ENCODE measurements at places on chromosomes 4 and X.

DNA sequence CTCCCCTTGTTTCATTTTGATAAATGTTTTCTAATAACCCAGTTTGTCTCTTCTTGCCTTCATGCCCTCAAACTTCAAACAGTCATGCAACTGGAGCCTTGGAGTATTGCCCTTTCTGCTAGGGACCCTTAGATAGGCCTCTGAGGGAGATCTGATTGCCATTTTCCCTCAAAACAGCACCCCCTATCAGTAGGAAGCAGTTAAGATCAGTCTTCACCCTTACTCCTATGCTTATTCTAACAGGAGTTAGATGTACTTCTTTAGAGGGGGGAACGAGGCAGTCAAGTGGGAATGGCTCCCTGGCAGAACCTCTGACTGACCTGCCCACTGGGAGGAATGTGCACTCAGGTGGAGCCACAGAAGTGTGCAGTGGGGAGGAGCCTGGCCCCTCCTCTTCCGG is 74.1 kb downstream of the FAM47A start:
- no peak for DNase-seq

GRCh38 chr4:120796271-120796670 is 126.3 kb downstream of the PRDM5 start:
- DNase-seq: no peak

- DNase-seq: no peak
Observed at GRCh38 chr4:87033902-87034301, 99.1 kb downstream of the AFF1 start.

- DNase-seq: no peak
Observed at GRCh38 chr4:149999485-150000074, 78.7 kb upstream of the DCLK2 start.

Measured in stimulated activated CD4-positive, alpha-beta T cell treated with anti-CD3 and anti-CD28 coated beads, Interleukin-12 subunit alpha, Interleukin-12 subunit beta, amount 100 ng/mL, for 48 hours (primary cell).